DMS79 treated with DMSO at 0.1 percent for 48 hours (cell line): ENCODE measurements at places on chromosomes 1 and 21.

- DNase-seq: no peak
Observed at GRCh38 chr1:3923378-3924185, 23.5 kb upstream of the C1orf174 start.

- DNase-seq: no peak
Observed at GRCh38 chr1:16072616-16073484, 601 bp downstream of the FAM131C start.

GRCh38 chr1:56535939-56536338 is 43.4 kb downstream of the PLPP3 start:
- DNase-seq: no peak

DNA sequence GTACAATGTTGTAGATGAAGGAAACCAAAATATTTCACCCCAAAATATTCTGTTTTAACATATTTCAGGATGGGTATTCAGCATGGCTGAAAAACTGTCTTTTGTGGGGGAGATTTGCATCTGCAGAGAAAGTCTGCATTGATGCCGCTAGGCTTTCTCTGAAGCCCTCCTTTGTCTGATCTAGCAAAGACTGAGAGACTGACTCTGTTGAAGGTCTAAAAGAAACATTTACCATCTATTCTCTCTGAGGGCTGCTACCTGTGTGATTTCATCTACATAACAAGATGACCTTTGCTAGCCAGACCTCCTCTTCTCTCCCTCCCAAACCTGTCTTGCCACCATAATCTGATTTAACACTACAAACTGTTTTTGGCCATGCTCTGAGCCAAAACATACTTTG is 12.4 kb upstream of the MT1HL1 start:
- DNase-seq: no peak

GRCh38 chr1:35650416-35650815 is 9.1 kb upstream of the PSMB2 start:
- peak; percentile 36 for DNase-seq

DNA sequence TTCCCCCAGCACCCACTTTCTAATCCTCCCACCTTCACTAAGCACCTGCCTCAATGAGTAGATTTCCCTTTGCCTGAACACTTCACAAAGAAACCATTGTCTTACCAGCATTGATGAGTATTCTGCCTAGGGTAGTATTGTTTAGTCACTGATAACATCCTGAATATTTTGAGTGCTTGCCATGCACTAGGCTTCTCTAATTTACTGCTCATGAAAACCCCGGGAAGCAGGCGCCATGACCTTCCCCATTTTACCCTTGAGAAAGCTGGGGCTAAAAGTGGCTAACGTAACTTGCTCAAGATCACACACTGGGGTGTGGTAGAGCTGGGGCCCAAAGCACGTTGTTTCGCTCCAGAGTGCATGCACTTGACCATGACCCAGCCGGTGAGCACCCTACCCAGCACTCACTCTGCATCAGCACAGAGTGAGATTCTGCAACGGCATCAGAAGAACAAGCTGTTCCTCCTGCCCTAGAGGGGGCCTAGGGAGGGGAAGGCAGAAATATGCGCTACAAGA is 10.6 kb upstream of the F3 start:
- DNase-seq: no peak

DNA sequence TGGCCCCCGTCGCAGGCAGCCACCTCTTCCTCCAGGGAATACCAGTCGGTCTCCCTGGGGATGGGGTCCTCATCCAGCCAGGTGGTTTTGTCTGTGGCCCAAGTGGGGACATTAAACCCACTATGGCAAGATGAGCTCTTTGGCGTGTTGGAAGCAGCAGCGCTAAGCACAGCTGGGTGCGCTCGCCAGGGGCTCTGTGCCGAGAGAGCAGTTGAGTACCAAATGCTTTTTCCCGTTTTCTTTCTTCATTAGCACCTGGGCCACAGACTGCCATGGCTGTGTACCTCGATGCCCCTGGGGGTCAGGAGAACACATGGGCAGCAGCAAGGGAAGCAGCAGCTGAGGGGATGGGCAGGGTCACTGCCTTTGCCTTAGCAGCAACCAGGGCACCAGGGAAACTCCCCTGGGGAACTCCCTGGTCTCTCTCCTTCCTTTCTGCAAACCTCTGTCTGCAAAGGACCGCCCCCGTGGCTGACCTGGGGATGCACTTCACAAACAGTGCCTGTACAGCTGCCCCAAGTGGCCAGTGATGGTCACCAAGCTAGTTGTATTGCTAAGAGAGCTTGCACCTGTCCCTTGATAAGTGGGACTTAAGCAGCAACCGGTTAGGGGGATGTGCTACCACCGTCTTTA is 31.1 kb downstream of the EDARADD start:
- DNase-seq: no peak

DNA sequence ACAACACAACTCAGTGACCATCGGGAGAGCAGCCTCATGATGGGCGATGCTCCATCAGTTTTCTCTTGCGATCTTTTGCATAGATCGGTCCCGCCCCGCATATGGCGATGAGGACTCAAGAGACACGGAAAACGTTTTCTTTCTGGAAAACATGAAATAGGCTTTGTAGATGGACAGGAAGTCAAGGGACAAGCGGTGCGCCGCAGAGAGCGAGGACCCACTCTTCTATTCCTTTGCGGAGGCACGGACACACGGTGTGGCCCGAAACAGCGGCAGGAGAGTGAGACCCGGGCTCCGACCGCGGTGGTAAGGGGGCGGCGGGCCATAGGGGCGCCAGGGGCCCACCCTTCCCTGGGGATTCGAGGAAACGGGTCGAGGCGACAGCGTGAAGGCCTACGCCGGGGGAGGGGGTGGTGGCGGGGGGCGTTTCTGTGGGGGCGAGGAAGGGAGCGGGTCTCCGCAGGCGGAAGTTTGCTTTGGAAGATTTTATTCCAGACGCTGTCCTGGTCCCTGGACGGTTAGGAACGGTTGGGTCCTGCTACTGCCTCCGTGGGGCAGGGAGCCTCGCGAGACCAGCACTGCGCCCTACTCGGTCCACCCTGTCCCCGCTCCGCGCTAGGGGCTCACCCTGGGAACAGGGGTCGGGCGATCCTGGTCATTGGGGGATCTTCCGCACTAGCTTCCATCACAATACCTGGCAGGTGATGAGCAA is 796 bp upstream of the TDRKH start:
- no peak for DNase-seq

DNA sequence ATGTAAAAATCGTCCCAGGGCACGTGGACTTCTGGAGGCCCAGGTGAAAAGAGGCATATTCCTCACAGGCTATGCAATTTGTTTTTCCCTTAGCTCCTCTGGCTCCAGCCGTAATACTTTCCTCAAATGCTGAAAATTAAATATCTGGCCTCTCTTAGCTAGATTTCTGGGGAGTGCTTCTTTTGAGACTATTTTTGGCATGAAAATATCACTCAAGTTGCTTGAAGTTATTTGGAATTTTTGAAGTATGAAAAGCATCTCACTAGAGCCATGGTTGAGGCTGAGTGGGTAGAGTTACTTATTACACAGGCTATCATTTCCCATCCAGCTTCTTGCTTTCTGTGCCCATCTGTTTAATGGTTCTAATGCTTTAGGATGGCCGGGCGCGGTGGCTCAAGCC is 59.7 kb downstream of the MYOM3 start:
- no peak for DNase-seq
